Kasumi-1 (cell line): ENCODE measurements at places on chromosomes 11 and 22.

- DNase-seq = no peak
These were observed 4.5 kb downstream of the APOBEC3G start for GRCh38 chr22:39081598-39081997.

- DNase-seq = no peak
These were observed 2.8 kb downstream of the PRG3 start for GRCh38 chr11:57378186-57378585.

GRCh38 chr22:38870791-38871359, 1.1 kb downstream of the CBX6 start:
- no peak for DNase-seq

DNA sequence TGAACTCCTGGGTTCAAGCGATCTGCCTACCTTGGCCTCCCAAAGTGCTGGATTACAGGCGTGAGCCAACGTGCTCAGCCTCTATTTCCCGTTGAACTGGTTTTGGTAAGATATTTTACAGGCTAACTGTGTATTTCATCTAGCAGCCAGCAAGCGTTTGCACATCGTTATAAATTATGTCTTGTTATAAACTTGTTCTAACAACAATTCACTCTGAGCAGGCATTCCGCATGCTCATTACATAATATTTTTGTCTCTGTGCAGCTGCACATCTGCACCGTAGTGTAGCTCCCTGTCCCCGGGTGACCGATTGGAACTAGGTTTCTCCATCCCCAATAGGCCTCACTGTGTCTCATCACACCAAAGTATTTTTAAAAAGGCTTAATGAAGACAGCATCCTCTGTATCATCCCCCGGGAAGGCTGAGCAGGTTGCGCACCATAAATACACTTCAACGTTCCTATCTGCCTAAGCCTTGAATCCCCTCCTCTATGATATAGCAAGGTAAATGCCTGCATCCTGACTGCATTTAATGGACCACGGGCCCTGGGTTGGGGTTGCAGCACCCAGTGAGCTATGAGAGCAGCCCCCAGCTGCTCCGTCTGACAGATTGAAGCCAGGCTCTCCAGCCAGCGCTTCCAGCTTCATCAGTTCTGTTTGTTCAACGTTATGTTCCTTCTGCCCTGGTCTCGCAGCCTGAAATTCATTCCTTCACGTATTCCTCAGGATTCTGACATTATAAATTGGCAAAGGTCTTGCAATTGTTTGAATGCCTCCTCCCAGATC, 47.7 kb downstream of the TST start:
- DNase-seq = no peak

GRCh38 chr22:20741634-20742581, 32.0 kb upstream of the SERPIND1 start:
- DNase-seq = peak; percentile 56

- no peak for DNase-seq
These were observed 12.1 kb upstream of the XBP1 start for GRCh38 chr22:28812516-28812915.

DNA sequence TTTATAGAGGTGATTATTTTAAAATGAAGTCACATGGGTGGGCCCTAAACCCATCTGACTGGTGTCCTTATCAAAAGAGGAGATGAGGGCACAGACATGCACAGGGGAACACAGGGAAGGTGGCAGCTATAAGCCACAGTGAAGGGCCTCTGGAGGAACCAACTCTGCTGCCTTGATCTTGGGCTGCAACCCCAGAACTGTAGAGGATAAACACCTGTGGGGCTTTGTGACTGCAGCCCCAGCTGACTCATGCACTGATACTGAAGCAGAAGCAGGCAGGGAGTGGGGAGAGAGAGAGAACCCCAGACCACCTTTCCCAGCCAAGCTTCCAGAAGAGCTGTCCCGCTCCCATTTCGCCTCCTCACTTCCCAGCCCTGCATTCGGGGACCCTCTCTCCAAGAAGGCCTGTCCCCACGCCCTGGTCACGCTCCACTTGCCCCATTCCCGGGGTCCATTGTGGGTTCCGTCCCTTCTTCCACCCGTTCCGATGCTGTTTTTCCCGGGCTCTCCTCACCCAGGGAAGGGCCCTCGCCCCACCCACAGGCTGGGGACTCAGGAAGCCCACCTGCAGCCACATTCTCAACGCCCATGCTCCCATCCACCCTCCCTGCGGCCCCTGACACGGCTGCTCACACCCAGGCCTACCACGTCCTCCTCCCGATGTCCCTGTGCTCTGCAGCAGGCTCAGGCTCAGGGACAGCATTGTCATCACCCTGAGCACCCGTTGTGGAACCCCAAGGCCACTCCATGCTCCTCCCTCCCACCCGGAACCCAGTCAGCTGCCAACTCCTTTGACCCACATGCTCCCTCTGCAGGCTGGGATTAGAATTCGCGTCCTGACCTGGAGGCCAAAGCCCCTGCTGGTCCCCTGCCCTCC, 90.8 kb upstream of the SHANK2 start:
- DNase-seq = no peak

DNA sequence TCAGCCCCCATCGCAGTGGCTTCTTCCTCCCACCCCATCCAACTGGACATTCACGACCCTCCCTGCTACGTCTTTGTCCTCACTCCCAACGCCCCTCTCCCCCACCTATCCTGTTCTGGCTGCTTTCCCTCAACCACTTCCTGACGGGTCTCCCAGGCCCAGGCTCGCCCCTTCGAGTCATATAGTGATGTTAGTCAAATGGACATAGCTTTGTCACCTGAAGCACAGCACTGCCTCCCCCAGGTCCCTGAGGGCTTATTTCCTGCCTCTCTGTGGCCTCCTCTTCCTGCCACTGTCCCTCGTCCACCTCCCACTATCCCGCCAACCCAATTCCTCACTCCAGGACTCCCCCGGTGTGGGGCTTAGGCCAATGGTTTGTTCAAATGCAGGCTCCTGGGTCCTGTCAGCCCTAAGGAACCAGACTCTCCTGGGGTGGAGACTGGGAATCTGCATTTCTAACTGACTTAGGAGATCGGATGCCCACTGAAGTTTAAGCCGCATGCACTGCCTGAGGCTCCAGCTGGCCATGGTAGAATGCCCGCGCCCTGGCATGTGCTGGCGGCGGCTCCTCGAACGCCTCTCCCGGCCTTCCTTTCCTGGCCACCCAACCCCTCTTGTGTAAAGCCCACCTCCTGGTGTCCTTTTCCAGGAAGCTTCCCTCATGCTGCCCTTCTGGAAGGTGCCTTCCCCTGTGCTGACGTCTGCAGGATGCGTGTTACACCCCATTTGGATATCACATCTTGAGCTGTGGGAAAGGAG, 18.3 kb downstream of the SUN2 start:
- DNase-seq = no peak

GRCh38 chr11:99020352-99021225, at the start of gene CNTN5:
Gene CNTN5, plus strand, starts transcription at chr11:99020949.
- peak; percentile 27 for DNase-seq

DNA sequence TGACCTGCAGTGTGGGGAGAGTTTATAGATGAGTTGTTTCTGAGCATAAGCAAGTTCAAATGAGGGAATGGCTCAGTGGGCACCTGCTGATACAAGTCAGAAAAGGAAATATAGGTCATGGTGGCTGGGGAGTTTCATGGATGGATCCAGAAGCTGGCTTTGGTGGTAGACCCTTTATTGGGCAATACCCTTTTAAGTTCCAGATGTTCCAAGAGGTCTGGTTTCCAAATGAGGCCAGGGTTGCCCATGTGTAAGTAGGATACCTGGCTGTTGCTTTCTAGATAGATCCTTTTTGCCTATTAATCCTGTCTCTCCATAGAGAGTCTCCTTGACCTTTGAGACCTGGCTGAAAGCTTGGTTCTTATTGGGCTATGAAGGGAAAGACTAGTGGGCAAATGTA, 2.2 kb downstream of the STIM1 start:
- no peak for DNase-seq

DNA sequence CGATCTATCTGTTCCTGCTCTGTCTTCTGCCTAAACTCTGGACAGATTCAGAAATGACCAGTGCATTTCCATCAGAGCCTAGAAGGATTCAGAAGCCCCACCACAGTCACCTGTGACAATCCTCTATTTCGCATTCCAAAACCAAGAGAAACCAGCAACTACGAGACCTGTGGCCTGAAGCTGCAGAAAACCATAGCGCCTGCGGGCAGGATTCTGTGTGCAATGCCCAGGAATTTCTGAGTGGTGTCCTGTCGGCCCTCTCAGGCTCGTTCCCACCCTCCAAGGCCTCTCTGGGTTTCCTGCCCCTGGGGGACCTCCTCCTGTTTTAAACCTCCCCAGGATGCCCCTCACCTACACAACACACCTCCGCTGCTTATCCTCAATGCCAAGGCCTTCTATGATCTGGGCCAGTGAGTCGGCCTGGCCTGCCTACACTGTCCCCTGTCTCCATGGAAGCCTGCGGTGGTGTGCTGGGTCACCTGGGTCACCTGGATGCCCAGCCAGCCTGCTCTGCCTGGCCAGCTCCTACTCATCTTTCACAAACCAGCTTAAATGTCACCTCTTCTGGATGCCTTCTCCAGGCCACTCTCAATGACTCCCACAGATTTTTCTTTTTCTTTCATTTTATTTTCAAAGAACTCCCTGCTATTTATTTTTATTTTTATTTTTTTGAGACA, 198.3 kb downstream of the CEP164 start:
- no peak for DNase-seq

GRCh38 chr22:17234144-17234623, 14.9 kb upstream of the ADA2 start:
- no peak for DNase-seq

DNA sequence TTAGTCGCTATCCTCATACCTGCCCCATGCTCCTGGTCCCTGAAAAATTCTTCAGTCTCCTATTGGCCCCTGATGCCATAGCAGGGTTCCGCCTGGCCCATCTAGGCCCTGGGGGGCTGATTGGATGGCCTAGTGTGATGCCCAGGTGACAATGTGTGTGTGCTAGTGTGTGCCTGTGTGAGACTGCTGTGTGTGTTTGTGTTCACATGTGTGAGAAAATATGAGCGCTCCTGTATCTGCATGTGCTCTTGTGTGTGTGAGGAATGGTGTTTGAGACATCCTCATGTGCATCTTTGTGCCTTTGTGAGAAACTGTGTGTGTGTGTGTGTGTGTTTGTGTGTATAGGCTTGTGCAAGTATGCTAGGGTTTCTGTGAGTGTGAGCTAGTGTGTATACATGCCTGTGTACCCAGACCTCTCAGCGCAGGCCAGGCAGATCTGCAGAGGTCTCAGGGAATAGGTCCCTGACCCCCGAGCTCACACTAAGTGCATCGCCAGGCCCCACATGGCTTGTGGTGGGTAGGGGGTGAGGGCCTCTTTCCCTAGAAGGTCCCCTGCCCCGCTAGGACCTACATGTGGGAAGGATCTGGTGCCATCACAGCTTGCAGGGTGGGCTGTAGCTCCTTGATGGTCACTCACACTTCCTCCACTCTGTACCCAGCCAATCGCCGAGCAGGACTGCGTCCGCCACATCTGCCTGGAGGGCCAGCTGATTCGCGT, 64.6 kb downstream of the OTOG start:
- no peak for DNase-seq

GRCh38 chr11:26191193-26191592, 140.7 kb upstream of the ANO3 start:
- no peak for DNase-seq

DNA sequence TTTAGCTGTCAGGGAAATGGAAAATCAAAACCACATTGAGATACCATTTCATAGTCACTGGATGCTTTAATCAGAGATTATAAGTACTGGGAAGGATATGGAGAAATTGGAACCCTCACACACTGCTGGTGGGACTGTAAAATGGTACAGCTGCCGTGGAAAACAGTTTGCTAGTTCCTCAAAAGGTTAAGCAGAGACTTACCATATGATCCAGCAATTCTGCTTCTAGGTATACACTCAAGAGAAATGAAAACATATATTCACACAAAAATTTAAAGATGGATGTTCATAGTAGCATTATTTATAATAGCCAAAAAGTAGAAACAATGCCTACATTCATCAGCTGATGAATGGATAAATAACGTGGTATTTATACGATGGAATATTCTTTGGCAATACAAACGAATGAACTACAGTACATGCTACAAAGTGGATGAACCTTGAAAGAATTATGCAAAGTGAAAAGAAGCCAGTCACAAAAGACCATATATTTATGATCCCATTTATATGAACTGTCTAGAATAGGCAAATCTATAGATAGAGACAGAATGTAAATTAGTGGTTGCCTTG, 23.0 kb downstream of the RNF121 start:
- DNase-seq = no peak

DNA sequence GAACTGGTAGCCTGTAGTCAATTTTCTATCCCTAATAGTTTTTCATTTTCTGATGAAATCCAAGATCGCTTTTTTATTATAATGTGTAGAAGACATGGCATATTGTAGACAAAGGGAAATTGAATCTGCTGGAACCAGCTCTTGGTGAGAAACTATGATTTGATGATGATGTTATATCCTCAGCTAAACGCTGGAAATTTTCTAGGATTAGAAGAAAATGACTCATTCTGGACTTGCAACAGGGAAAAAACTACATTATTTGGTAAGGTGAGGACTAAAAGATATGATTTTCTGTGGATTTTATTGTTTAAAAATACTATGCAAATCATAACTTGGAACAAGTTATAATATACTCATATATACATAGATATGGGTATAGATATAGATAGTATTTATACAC, 14.1 kb upstream of the PGM2L1 start:
- DNase-seq = no peak

DNA sequence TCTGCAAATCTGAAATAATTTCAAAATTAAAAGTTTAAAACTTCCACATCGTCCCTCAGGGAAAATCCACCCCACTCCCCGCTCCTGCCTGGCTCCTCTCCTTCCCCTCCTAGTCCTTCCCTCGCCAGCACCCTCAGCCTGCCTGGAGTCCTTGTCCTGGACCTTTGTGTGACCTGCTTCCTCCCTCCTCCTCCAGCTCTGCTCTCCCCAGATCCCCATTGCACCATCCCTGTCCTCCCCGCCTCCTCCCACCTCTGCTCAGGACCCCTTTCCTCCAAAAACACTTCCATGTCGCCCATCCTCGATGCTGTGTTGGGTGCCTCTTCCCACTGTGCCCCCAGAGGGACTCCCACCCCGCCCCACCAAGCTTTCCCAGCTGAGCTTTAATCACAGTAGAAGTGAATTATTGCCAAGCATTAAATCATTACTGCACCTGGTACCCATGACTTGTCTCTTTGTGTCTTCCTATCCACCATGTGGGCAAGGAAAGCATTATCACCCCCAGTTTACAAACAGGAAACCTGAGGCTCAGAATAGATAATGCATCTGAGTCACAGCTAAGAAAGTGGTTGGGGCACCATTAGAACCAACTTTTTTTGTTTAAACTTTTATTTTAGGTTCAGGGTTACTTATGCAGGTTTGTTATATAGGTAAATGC, 2.4 kb upstream of the ZP1 start:
- no peak for DNase-seq

- DNase-seq = no peak
These were observed 11.6 kb downstream of the MFNG start for GRCh38 chr22:37474447-37475090.

DNA sequence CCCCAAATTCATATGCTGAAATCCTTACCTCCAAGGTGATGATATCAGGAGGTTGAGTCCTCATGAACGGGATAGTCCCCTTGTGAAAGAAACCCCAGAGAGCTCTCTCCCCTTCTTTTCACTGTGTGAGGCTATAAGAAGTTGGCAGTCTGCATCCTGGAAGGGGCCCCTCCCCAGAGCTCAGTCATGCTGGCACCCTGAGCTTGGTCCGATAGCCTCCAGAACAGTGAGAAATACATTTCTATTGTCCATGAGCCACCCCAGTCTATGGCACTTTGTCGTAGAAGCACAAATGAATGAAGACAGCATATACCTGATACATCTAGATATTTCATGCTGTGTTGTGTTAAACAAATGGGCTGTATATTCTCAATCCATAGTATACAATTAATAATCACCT, 81.1 kb upstream of the CRTAM start:
- DNase-seq = no peak

- DNase-seq = no peak
These were observed 86.2 kb upstream of the SORL1-AS1 start for GRCh38 chr11:121539000-121539399.
